Activated CD8-positive, alpha-beta T cell treated with anti-CD3 and anti-CD28 coated beads, Interleukin-2, amount 10 ng/mL, durations not matched to agents 7 days and 5 days (primary cell): ENCODE measurements at places on chromosomes 6 and 20. TPM values are rescaled to one million over a fixed set of nuclear protein-coding genes. Genes with fewer than 3 reads are reported as not detected.

The GABRR1 gene
- not detected for total RNA-seq

The TBCC gene
- total RNA-seq: 29.1 TPM

GRCh38 chr6:33213166-33213988, 5.1 kb downstream of the RING1 start:
- peak overlapping the region; percentile 66 for H3K4me3 ChIP-seq
- DNase-seq: no peak
- H3K27me3 ChIP-seq: peaks cover 11% of the 10 kb centered on the region
- peaks cover 57% of the 10 kb centered on the region for H3K4me1 ChIP-seq
- peak overlapping the region; percentile 58 for H3K27ac ChIP-seq

DNA sequence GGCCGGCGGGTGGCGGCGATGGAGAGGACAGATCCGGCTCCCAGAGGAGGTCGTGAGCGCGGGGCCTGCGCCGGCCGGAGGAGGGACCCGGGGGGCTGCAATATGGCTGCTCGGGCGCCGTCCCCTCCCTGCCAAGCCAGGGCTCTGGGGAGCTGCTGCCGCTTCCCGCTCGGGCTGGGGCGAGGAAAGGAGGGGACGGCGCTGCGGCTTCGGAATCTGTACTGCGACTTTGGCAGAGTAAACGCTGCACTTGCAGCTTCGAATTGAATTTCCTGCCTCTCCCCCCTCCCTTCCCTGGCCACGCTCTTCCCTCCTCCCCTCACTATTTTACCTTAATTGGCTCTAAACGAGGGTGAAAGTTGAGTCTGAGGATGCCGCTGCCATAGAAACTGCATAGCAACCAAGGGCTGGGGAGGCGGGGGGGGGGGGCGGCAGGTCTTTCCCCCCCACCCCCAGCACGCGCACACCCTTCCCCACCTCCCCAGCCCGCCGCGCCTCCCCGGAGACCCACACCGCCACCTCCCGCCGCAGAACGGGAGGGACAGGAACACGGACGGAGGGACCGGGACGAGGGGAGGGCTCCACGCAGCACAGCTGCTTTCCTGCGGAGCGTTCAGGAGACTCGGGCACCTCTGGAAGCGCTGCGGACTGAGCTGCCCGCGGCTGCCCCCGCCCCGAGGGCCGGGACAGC, 93.9 kb downstream of the RNASET2 start:
- H3K27me3 ChIP-seq: peaks cover 29% of the 10 kb centered on the region
- H3K27ac ChIP-seq: no peak overlapping the region
- peaks cover 4% of the 10 kb centered on the region for H3K4me1 ChIP-seq
- H3K4me3 ChIP-seq: peak overlapping the region; percentile 68

DNA sequence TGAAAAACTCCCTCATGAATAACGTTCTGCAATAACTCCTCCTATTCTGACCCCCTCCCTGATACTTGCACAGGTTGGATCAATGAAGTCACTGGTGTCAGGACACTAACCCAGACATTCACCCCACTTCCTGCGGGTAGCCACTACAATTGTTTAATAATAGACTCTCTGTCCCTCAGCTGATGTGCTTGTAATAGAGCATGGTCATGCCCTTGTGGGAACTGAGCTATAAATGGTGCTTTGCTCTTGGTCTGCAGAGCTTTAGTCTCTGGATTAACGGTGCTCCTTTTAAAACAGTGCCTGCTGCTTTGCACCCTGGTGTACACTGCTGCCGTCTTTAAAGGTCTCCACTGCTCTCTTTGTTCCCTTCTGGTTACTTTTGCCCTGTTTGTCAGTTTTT, 127.3 kb downstream of the BACH2 start:
- H3K27me3 ChIP-seq: no peaks in the 10 kb centered on the region
- no peak for DNase-seq
- no peak overlapping the region for H3K4me3 ChIP-seq
- H3K36me3 ChIP-seq: peaks cover 38% of the 10 kb centered on the region
- peak overlapping the region; percentile 66 for H3K27ac ChIP-seq

- H3K36me3 ChIP-seq: peaks cover 2% of the 10 kb centered on the region
- H3K27ac ChIP-seq: peak overlapping the region; percentile 83
- DNase-seq: peak; percentile 57
- peaks cover 52% of the 10 kb centered on the region for H3K4me1 ChIP-seq
- H3K4me3 ChIP-seq: peak overlapping the region; percentile 75
These were observed 8.8 kb downstream of the SYNJ2 start for GRCh38 chr6:157990321-157991066.

GRCh38 chr6:135423649-135424128, 73.9 kb downstream of the AHI1 start:
- no peaks in the 10 kb centered on the region for H3K36me3 ChIP-seq
- no peak overlapping the region for H3K27ac ChIP-seq
- DNase-seq: no peak
- H3K4me3 ChIP-seq: no peak overlapping the region
- no peaks in the 10 kb centered on the region for H3K27me3 ChIP-seq
